ENCODE measurements at places on chromosomes 7 and 10.

- DNase-seq = no peak
These were observed 351.1 kb upstream of the KLF6 start for GRCh38 chr10:4136121-4136520.

DNA sequence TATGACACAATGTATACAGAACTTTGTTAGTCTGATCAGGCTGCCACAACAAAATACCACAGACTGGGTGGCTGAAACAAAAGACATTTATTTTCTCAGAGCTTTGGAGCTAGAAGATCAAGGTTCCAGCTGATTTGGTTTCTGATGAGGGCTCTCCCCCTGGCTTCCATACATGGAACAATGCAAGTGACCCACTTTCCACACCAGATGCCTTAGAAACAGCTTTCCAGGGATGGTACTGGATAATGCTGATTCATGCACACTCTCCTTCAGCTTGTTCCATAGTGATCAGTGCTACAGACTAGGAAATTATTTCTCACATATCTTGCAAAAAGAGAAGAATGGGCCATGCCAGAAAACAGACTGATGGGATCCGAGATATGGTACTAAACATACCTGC lies 1274.9 kb upstream of the SORCS1 start:
- no peak for DNase-seq

- no peak for DNase-seq
These were observed 744 bp downstream of the FRAT2 start for GRCh38 chr10:97333601-97334369.

GRCh38 chr10:47406548-47406869 lies 22.4 kb upstream of the ZNF488 start:
- DNase-seq = no peak

GRCh38 chr10:127034790-127035189 lies 129.6 kb downstream of the DOCK1 start:
- no peak for DNase-seq

GRCh38 chr7:143393267-143394041 lies 12.3 kb downstream of the ZYX start:
- DNase-seq = no peak

DNA sequence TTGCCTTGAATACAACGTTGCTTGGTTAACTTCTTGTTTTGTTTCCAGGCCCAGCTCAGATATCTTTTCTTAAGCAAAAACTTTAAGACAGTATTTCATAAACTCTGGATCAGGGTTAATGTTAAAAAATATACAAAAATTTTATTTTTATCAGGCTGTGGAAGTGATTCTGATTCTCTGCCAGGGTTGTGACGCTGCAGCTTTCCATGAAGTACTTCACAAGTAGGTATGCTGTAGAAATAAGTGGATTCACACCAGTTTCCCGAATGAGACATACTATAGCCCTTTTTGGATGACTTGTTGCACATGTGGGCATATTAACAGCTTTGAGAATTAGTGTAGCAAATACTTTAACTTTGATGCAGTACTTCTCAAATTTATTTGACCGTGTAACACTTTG lies 70.1 kb downstream of the CDK14 start:
- DNase-seq = no peak

- DNase-seq = no peak
These were observed 992 bp upstream of the IGF2BP3 start for GRCh38 chr7:23471106-23471859.

GRCh38 chr10:126893841-126894240 lies 11.4 kb upstream of the DOCK1 start:
- no peak for DNase-seq

DNA sequence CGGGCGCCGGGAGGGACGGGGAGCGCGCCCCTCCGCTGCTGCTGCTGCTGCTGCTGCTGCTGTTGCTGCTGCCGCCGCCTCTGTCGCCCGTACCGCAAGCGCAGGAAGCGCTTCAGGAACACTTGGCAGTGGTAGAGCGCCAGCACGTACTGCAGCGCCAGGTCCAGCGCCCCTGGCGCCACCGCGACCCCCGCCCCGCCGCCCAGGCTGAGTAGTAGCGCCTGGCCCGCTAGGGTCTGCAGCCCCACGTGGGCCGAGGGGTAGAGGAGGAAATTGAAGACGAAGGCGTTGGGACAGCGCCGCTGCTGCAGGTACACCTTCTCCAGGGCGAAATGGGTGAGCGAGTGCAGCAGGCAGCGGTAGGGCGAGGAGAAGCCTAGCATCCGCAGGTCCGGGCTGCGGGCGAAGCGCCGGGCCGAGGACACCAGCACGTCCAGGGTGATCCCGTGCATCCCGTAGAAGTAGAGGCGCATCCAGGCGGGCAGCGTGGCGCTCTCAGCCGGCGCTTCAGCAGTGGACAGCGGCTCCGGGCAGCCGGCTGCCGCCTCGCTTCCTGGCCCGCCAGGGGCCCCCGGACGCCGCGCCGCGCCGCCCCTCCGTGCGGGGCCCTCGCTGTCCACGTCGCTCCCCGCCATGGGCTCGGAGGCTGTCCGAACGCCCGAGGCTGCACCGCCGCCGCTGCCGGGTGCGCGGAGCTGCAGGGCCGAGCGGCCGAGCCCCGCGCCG lies at the start of gene TMEM229A:
TSS of gene TMEM229A (minus strand) at position 699 of the 726 bp plus-strand sequence. CDS start at position 635, 64 bp downstream.
- DNase-seq = no peak

DNA sequence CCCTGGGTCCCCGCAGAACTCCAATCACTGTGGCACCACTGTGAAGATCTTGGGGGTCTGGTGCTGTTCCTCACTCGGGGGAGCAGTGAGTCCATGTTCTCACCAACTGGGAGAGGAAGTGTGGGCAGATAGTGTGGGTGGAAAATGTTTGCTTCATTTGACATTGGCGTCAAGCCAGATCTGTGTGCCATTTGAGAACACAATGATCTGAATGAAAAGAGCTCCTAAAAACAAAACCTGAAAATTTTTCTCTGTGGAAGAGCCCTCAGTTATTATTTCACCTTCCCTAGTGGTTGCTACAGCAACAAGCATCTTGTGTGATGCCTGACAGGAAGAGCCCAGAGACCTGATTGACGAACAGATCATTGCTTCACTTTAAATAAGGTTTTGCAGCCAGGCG lies 125.6 kb downstream of the VIPR2 start:
- no peak for DNase-seq

All from NCI-H2107 (cell line).